Activated CD4-positive, alpha-beta memory T cell treated with anti-CD3 and anti-CD28 coated beads for 36 hours (primary cell): ENCODE measurements at places on chromosomes 7 and 10. TPM values are rescaled to one million over a fixed set of nuclear protein-coding genes. Genes with fewer than 3 reads are reported as not detected.
A peak's percentile ranks its signal among the peaks of the same experiment; 100 is the strongest.

CPA2 gene
- 0.44 TPM for total RNA-seq

GARIN1A gene
- total RNA-seq: 0.10 TPM

HOXA10 gene
- total RNA-seq: not detected

GRCh38 chr7:84384417-84384816 lies 189.8 kb upstream of the SEMA3A start:
- H3K36me3 ChIP-seq: no peaks in the 10 kb centered on the region
- no peak overlapping the region for H3K27ac ChIP-seq
- no peaks in the 10 kb centered on the region for H3K27me3 ChIP-seq
- no peak for DNase-seq
- H3K4me3 ChIP-seq: no peak overlapping the region

GRCh38 chr7:65239324-65239706 lies 134.3 kb upstream of the ZNF92 start:
- H3K4me1 ChIP-seq: no peaks in the 10 kb centered on the region
- DNase-seq: no peak
- H3K36me3 ChIP-seq: no peaks in the 10 kb centered on the region
- H3K27me3 ChIP-seq: peaks cover 5% of the 10 kb centered on the region
- peak overlapping the region; percentile 7 for H3K4me3 ChIP-seq

GRCh38 chr7:155353256-155353897 lies 55.7 kb downstream of the INSIG1 start:
- no peak overlapping the region for H3K27ac ChIP-seq
- no peak overlapping the region for H3K4me3 ChIP-seq
- no peaks in the 10 kb centered on the region for H3K36me3 ChIP-seq
- no peak for DNase-seq

GRCh38 chr7:102991540-102992214 lies 78.9 kb downstream of the LRRC17 start:
- H3K27me3 ChIP-seq: no peaks in the 10 kb centered on the region
- DNase-seq: peak; percentile 14
- H3K27ac ChIP-seq: no peak overlapping the region
- no peak overlapping the region for H3K4me3 ChIP-seq
- H3K4me1 ChIP-seq: peaks cover 4% of the 10 kb centered on the region
- no peaks in the 10 kb centered on the region for H3K36me3 ChIP-seq

VIPR2 gene
- 0.55 TPM for total RNA-seq

BRI3 gene
- total RNA-seq: 52.0 TPM

GRCh38 chr7:85285527-85285926 lies 98.7 kb upstream of the SEMA3D start:
- H3K36me3 ChIP-seq: no peaks in the 10 kb centered on the region
- H3K27me3 ChIP-seq: no peaks in the 10 kb centered on the region
- no peak overlapping the region for H3K27ac ChIP-seq
- H3K4me3 ChIP-seq: no peak overlapping the region
- no peaks in the 10 kb centered on the region for H3K4me1 ChIP-seq

DNA sequence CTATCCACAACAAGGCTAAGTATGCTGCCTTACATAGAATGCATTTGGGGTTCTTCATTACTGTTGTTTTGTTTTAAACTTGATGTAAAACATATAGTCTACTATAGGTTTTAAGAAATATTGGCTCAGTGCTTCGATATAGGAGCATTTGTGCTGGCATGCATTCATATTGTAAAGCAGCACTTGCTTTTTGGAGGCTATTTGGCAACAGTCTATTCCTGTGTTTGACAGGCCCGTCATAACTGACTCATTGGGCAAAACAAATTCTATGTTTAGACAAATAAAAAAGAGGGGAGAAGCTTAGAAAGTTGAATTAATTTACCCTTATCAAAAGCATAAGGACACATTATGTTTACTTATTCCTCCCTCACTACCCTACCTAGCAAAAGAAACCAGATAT lies 38.4 kb upstream of the PLXDC2 start:
- no peak overlapping the region for H3K27ac ChIP-seq
- H3K27me3 ChIP-seq: no peaks in the 10 kb centered on the region
- H3K36me3 ChIP-seq: no peaks in the 10 kb centered on the region
- H3K4me3 ChIP-seq: no peak overlapping the region

GRCh38 chr7:40808378-40808942 lies 673.7 kb downstream of the SUGCT start:
- H3K4me3 ChIP-seq: no peak overlapping the region
- H3K4me1 ChIP-seq: no peaks in the 10 kb centered on the region
- H3K27ac ChIP-seq: no peak overlapping the region
- H3K27me3 ChIP-seq: no peaks in the 10 kb centered on the region
- DNase-seq: no peak
- no peaks in the 10 kb centered on the region for H3K36me3 ChIP-seq

DNA sequence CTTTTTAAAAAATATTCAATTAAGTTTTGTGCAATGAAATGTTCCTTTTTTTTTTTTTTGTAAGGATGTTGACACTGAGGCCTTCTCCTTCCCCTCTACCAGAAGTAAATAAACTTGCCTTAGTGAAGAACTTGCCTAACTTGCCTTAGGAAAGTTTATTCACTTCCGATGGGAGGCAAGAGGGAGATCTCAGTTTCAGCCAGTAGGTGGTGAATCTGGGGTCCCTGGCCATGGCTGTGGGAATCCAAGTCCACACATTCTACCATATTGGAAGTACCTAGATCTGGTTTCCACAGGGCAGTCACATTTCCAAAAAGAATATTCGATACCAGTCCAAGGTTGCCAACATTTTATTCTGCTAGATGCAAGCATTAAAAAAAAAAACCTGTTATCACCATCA lies 270.9 kb downstream of the CCSER2 start:
- H3K4me3 ChIP-seq: no peak overlapping the region
- peaks cover 8% of the 10 kb centered on the region for H3K27me3 ChIP-seq
- no peaks in the 10 kb centered on the region for H3K4me1 ChIP-seq
- no peak for DNase-seq

DNA sequence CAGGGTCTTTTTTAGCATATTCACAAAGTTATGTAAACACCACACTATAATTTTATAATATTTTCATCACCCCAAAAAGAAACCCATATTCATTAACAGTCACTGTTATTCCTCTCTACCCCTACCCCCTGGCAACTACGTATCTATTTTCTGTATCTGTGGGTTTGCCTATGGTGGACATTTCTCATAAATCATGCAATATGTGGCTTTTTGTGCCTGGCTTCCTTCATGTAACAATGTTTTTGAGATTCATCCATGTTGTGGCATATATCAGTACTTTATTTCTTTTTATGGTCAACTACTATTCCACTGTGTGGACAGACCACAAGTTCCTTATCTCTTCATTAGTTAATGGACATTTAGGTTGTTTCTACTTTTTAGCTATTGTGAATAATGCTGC lies 59.1 kb upstream of the PAPSS2 start:
- H3K4me3 ChIP-seq: no peak overlapping the region
- H3K27ac ChIP-seq: no peak overlapping the region
- peaks cover 4% of the 10 kb centered on the region for H3K4me1 ChIP-seq

- peaks cover 3% of the 10 kb centered on the region for H3K36me3 ChIP-seq
- H3K4me1 ChIP-seq: peaks cover 3% of the 10 kb centered on the region
- H3K4me3 ChIP-seq: no peak overlapping the region
- no peak for DNase-seq
- H3K27ac ChIP-seq: no peak overlapping the region
These were observed 53.2 kb upstream of the SYPL1 start for GRCh38 chr7:106165337-106165736.

- H3K27ac ChIP-seq: no peak overlapping the region
- no peak overlapping the region for H3K4me3 ChIP-seq
- no peak for DNase-seq
- H3K27me3 ChIP-seq: peaks cover 15% of the 10 kb centered on the region
- peaks cover 11% of the 10 kb centered on the region for H3K4me1 ChIP-seq
- no peaks in the 10 kb centered on the region for H3K36me3 ChIP-seq
These were observed 135.7 kb downstream of the AHR start for GRCh38 chr7:17434191-17434590.

DNA sequence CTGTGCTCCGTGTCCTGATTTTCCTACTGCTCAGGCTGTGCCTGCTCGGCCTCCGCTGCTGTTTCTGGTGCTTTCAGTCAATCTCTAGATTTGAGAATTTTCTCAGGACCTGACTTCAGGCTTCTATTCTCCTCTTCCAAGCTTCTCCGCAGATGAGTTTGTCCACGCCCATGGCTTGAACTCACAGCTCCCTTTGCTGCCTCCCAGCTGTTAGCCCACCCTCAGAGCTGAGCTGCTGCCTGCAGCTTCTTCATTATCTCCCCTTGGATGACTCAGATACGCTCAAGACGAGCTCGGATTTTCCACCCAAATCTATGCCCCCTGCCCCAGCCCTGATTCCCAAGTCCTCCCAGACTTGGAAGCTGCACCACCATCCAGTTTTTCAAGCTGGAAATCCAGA lies 104.7 kb downstream of the FGFR2 start:
- H3K27ac ChIP-seq: no peak overlapping the region
- no peak for DNase-seq
- H3K27me3 ChIP-seq: no peaks in the 10 kb centered on the region
- no peaks in the 10 kb centered on the region for H3K4me1 ChIP-seq

TEX36 gene
- not detected for total RNA-seq

DNA sequence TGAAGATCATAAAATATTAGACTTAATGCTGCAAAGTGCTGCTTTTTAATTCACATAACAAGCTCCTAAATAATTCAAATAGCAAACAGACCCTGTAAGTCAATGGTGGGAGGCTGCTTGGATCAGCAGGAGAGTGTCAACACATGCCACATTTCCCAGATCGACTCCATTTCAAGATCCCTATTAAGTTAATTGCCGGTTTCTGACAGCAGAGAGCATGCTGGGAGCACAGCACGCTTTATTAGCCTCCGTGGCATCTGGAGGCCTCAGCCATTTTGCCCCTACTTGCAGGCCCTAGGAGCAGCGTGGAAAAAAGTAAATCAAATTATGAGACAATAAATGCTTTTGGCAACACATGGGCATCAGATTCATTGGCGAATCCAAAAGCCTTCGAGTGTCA lies 201.0 kb downstream of the EMX2 start:
- DNase-seq: no peak
- H3K27ac ChIP-seq: no peak overlapping the region
- no peaks in the 10 kb centered on the region for H3K36me3 ChIP-seq

COX15 gene
- 31.3 TPM for total RNA-seq

- H3K27me3 ChIP-seq: no peaks in the 10 kb centered on the region
- H3K27ac ChIP-seq: no peak overlapping the region
- H3K4me3 ChIP-seq: no peak overlapping the region
- H3K36me3 ChIP-seq: peaks cover 15% of the 10 kb centered on the region
These were observed 100.3 kb downstream of the CCSER2 start for GRCh38 chr10:84428711-84429110.

DNA sequence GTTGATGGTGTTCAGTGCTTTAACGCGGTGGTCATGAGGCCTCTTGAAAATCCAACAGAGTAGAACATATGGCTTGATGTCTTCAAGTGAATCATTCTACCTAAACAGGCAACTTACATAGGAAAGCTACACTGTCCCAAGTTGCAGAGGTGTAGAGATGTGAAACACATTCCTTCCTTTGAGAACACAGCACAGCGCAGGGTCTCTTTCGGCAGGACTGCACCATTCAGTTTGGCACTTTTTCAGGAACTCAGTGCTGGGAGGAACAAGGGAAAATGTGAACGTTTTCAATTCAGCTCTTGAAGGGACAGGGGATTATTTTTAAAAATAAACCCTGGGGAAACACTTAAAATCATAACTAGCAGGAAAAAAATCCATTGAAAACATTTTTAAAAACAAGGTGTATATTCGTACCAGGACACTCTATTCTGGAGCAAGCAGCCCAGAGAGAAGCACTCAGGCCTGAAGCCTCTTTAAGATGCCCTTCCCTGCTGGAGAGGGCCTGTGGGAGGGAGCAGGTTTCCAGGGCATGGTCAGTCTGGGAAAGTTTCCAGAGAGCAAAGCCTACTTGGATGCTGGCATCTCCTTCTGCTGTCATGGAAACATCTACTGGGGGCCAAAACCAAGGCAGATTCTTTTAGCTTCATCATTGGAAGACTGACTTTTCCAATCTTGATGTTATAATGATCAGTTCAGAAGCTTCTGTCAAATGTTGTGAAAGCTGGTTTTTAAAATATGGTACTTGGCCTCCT lies 60.4 kb upstream of the NPVF start:
- H3K4me3 ChIP-seq: no peak overlapping the region
- peaks cover 2% of the 10 kb centered on the region for H3K27me3 ChIP-seq
- H3K4me1 ChIP-seq: no peaks in the 10 kb centered on the region
- H3K27ac ChIP-seq: no peak overlapping the region
- DNase-seq: no peak

GRCh38 chr10:650441-650851 lies 39.0 kb downstream of the DIP2C start:
- H3K4me1 ChIP-seq: no peaks in the 10 kb centered on the region
- peaks cover 4% of the 10 kb centered on the region for H3K27me3 ChIP-seq
- H3K36me3 ChIP-seq: no peaks in the 10 kb centered on the region
- H3K4me3 ChIP-seq: no peak overlapping the region
- DNase-seq: no peak

ATP6V0E2 gene
- 33.5 TPM for total RNA-seq

DNA sequence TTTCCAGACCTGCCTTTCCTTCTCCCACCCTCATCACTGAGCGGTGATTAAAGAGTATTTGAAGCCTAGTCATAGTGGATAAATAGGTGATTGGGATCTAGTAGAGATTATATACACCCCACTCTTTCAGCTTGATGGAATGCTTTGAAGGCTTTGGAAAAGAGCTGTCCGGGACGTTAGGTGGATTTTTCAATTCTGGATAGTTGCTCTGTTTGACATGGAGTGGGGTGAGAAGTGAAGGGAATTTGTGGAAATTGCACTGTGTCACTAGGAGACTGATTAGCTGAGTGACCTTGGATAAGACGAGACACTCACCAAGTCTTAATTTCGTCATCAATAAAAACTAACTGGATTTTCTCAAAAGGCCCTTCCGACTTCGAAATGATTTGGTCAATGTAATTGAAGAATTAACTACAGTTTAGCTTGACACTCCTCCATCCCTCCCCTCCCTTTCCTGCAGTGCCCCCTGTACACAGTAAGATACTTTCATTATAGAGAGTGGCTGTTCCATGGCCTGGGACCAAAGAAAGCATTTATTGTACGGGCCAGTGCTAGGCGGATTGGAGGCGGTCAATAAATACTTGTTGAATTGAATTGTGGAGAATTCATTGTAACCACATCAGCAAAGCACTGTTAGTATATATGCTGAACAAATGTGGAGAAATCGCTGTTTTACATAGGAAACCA lies 962 bp downstream of the ZKSCAN1 start:
- H3K27me3 ChIP-seq: no peaks in the 10 kb centered on the region
- DNase-seq: no peak
- H3K4me1 ChIP-seq: peaks cover 52% of the 10 kb centered on the region
- peak overlapping the region; percentile 94 for H3K27ac ChIP-seq
- peaks cover 11% of the 10 kb centered on the region for H3K36me3 ChIP-seq
- H3K4me3 ChIP-seq: peak overlapping the region; percentile 92

GRCh38 chr10:52283174-52283573 lies 30.9 kb upstream of the DKK1 start:
- no peak overlapping the region for H3K4me3 ChIP-seq
- H3K4me1 ChIP-seq: no peaks in the 10 kb centered on the region
- H3K36me3 ChIP-seq: no peaks in the 10 kb centered on the region
- DNase-seq: no peak
- H3K27me3 ChIP-seq: no peaks in the 10 kb centered on the region

DNA sequence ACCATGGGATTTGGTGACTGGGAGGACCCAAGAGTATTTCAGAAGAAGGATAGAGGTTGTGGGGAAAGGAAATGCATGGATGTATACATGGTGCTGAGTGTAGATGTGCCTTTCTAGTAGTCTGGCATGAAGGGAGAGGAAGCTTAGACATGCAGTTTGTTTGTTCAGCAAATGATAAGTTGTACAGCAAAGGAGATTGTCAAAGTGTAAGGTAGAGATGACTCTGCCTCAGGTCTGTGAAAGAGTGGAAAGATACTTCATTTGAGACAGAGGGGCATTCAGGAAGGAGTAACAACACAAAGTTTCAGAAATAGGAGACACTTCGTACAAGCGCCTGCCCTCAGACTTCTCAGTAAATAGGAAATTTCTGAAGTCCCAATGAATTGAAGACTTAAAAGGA lies 152.3 kb downstream of the CELF2 start:
- H3K4me3 ChIP-seq: no peak overlapping the region
- no peak overlapping the region for H3K27ac ChIP-seq
- H3K4me1 ChIP-seq: peaks cover 27% of the 10 kb centered on the region
- no peaks in the 10 kb centered on the region for H3K27me3 ChIP-seq
- peaks cover 38% of the 10 kb centered on the region for H3K36me3 ChIP-seq
